ENCODE measurements at places on chromosomes 5 and 9.

- no peak for DNase-seq
These were observed 15.7 kb downstream of the TMEM171 start for GRCh38 chr5:73136055-73136562.

GRCh38 chr5:161630948-161631347 lies 54.6 kb upstream of the GABRA6 start:
- DNase-seq = no peak

DNA sequence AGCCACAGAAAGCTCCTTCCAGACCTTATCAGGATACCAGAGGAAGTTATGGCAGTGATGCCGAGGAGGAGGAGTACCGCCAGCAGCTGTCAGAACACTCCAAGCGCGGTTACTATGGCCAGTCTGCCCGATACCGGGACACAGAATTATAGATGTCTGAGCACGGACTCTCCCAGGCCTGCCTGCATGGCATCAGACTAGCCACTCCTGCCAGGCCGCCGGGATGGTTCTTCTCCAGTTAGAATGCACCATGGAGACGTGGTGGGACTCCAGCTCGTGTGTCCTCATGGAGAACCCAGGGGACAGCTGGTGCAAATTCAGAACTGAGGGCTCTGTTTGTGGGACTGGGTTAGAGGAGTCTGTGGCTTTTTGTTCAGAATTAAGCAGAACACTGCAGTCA lies 70.8 kb upstream of the ENTREP1 start:
- DNase-seq = no peak

DNA sequence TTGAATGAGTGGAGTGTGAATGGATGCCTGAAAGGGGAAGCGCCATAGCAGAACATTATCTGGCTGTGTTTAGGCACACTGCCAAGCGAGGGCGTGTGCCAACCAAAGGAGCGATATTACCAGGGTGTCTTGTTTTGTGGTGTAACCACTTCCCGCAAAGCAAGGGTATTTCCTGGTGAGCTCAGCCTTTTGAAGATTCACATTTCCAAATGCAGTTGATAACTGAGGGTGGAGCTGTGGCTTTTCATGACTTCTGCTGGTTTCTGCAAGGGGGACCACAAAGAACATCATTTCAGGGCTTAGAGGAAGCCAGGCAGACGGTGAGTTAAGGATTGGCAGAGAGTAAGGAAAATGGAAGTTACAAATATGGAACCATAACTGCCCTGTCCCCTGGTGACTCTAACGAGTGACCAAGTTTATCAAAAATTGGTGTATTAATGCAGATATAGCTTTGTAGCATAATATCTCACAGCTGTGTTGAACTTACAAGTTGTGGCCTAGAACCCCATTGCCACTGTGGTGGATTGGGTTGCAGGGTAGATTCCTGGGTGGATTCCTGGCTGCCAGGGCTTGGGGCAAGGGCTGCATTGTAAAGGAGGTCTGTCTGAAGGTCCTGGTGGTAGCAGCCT lies 71.4 kb downstream of the RALGPS1 start:
- DNase-seq = peak; percentile 58

DNA sequence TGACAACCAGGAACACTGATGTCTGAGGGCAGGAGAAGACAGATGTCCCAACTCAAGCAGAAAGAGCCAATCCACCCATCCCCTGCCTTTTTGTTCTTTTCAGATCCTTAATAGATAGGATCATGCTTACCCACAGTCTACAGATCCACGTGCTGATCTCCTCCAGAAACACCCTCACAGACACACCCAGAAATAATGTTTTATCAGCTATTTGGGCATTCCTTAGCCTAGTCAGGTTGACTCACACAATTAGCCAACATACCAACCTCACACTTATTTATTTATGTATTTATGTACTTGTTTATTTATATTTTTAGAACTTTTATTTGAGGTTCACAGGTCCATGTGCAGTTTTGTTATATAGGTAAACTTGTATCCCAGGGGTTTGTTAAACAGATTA lies 151.5 kb upstream of the IL12B start:
- DNase-seq = no peak

- DNase-seq = no peak
These were observed at the start of gene PDLIM4 for GRCh38 chr5:132257131-132258101. TSS of gene PDLIM4 (plus strand) at chr5:132257696. CDS start at chr5:132257735, 39 bp downstream.

- DNase-seq = no peak
These were observed 79.3 kb downstream of the RXRA start for GRCh38 chr9:134405527-134405926.
